CD4-positive, alpha-beta T cell treated with Interleukin-17A for 4 hours (primary cell): ENCODE measurements at places on chromosomes 16 and 17.

GRCh38 chr16:89502081-89502843 is 5.9 kb upstream of the SPG7 start:
- DNase-seq: no peak

DNA sequence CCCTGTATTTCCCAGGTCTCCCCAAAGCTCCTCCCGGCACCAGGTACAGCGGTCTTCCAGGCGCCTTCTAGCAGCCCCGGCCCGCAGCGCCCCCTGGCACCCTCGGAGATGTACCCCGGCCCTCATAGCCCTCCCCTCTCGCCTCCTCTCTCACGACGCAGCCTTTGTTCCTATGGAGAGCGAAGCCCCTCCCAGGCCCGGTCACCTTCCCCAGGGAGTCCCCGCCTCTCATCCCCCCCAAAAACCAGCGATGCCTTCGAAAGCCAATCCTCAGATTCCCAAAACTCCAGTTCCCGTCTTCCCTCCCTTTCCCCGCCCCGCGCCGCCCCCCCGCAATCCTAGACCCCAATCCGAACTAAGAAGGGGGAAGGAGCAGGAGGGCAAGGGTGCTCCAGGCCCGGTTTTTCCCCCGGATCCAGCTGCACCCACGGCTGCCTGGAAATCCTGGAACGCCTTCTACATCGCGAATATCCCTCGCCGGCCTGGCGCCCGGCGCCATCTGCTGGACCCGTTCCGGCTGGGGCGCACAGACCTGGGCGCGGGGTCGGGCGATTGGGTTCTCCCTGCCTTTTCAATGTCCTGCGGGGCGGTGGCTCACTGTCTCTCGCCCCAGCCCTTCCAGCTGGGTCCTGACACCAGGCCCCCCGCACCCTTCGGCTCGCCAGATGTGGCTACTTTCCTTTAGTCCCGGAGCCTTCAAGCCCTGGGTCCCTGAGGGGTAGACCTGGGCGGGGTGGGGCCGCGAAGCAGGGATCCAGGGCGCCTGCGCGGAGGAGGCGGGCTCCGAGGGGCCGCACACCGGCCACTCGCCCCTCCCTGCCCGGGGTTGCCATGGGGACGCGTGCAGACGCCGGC is at the start of gene DNAH2:
Gene DNAH2, plus strand, starts transcription at position 844 of the 855 bp plus-strand sequence. CDS start 1,991 bp downstream, outside the sequence.
- DNase-seq: peak; percentile 34

GRCh38 chr17:16971458-16972338 is at the start of gene TNFRSF13B:
TNFRSF13B (minus strand) TSS chr17:16972118; CDS start chr17:16972075, 43 bp downstream.
- DNase-seq: no peak

- no peak for DNase-seq
Observed at GRCh38 chr16:64343061-64343819, 778.6 kb downstream of the CDH11 start.

- DNase-seq: no peak
Observed at GRCh38 chr17:43967251-43967875, 13.6 kb upstream of the PYY start.

DNA sequence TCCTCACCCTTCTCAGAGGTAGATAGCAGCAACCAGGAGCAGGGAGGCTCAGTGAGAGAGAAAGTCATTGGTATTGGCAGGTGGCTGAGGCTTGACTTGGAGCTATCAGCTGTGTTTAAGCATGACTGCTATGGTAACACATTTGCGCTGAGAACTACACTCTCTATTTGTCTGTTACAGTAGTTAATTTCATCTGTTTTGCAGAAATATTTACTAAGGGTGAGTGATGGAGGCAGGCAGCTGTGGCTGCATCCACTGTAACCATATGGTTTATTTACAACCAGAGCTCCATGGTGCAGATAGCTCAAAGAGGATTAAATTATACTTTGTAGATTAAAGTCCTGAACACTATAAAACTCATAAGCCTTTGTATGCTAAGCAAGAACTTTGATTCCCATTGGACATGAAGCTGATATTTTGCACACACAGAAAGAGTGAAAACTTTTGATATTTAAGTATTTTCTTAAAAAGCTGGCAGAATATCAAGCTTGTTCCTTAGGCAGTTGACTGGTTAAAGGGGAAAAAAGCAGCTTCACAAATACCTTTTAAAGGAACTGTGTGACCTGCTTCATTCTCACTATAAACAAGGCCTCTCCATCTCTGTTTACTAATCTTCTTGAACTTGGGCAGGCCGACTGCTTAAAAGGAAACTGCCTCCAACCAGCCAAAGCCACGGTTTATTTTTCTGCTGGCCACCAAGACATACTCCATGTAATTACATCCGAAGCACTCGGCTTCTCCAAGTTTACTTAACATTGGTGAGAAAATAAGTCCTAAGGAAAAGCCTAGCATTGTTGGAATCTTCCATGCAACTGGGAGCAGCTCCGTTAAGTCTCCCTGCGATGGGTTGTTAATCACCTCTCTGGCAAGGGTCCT is 299.8 kb upstream of the ZFHX3 start:
- DNase-seq: no peak
